ENCODE measurements at places on chromosomes 5 and 9.

GRCh38 chr9:90296539-90296938 lies 346.1 kb downstream of the DIRAS2 start:
- no peak for DNase-seq

DNA sequence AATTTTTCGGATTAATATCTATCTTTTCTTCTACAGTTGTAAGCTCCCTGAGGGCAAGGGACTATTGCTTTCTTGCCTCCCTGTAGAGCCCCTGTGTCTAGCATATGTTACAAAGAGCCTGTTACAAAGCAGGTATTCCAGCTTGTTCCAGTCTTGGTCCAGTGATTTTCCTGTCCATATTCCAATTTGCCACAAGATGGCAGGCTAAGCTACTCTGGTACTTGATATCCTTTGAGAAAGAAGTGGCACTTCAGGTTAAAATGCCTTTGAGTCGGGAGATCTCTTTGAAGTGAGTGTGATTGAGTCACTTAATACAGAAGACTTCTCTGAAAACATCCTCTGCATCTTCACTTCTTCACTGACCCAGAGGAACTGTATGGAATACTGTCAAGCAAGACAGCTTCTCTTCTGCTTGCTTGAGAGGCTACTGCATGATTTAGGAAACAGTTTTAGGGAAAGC lies 24.5 kb downstream of the CAVIN4 start:
- DNase-seq: no peak

DNA sequence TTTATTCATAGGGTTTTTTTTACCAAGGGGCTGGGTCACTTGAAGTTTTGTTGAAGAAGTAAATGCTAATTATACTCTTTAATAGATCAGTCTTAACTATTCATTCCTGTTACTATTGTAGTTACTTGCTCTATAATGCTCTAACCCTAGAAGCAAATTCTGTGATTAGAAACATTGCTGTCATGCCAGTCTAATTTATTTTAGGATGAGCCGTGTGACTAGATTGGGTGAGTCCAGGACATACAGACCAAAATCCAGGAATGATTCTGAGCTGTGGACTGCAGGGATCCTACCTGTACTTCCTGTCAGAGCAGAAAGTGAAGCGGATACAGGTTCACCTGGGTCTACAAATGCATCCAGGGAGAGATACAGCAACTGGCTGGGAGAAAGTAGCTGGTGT lies 757 bp upstream of the CCDC192 start:
- DNase-seq: no peak

DNA sequence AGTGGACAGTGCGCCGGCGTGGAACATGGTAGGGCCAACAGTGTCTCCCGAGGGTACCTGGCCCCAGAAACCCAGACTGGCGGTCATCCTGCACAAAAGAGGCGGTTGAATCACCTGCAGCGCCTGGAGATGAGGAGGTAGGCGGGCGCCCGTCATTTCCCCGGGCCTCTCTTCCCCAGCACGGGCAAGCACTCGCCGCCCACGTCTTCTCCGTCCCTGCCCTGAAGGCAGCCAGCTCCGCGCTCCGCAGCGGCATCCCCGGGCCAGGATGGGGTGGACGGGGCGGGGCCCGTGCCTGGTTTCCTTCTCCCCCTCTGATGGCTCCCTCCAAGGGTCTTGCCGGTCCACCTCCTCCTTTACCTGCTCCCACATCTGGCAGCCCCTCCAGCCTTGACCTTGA lies 27.1 kb upstream of the N4BP3 start:
- DNase-seq: no peak

DNA sequence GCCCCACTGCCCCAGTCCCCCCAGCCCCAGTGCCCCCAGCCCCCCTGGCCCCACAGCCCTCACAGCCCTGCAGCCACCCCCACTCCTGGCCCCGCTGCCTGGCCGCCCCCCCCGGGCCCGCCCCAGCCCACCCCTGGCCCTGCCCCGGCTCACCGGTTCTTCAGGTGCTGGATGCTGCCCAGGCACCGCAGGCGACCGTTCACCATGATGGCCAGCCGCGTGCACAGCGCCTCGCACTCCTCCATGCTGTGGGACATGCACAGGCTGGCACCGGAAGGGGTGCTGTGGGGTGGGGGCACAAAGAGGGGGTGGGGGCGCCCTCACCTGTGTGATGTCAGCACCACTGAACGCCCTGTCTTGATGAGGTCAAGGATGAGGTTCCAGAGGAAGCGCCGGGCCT lies 12.8 kb upstream of the CLIC3 start:
- DNase-seq: no peak

Data from GM19239 (cell line).